ENCODE measurements at places on chromosomes 1 and 21. TPM values are rescaled to one million over a fixed set of nuclear protein-coding genes. Genes with fewer than 3 reads are reported as not detected.

- H3K36me3 ChIP-seq = no peaks in the 10 kb centered on the region
- H3K4me3 ChIP-seq = no peak overlapping the region
- DNase-seq = no peak
These were observed 68.6 kb downstream of the PIK3CD start for GRCh38 chr1:9719978-9720722.

DNA sequence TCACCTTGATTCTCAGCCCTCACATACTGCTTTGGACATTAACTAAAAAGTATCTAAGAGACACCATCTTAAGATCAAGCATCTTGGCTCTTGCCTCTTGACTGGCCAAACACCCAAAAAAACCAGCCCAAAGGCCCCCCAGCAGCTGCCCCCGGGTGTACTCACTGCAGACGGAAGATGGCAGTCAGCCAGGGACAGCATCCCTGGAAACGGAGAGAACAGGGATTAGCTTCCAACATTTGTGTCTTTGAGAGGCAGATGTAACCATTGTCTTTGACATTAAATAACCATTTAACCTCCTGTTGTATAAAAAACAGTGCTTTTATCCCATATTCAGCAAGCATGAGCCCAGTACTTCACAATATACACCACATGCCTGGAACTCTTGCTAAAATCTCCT, 11.3 kb downstream of the TMEM63A start:
- H3K27me3 ChIP-seq = no peaks in the 10 kb centered on the region
- no peak overlapping the region for H3K27ac ChIP-seq
- no peak overlapping the region for H3K4me3 ChIP-seq
- H3K4me1 ChIP-seq = no peaks in the 10 kb centered on the region
- DNase-seq = no peak

DNA sequence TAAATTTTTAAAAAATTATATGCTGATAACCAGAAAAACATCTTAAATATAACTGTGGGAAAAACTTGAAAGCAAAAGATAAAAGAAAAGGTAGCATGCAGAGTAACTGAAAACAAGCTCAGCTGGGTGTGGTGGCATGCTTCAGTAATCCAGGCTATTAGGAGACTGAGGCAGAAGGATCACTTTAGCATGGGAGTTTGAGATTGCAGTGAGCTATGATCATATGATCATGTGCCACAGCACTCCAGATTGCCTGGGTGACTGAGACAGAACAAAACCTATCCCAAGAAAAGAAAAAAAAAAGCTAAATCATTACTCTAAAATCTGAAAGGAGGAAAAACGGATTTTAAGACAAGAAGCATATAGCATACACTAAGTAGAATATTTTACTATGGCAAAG, 1624.0 kb downstream of the AMY1C start:
- DNase-seq = no peak
- H3K27ac ChIP-seq = no peak overlapping the region
- no peaks in the 10 kb centered on the region for H3K27me3 ChIP-seq
- H3K36me3 ChIP-seq = no peaks in the 10 kb centered on the region

DNA sequence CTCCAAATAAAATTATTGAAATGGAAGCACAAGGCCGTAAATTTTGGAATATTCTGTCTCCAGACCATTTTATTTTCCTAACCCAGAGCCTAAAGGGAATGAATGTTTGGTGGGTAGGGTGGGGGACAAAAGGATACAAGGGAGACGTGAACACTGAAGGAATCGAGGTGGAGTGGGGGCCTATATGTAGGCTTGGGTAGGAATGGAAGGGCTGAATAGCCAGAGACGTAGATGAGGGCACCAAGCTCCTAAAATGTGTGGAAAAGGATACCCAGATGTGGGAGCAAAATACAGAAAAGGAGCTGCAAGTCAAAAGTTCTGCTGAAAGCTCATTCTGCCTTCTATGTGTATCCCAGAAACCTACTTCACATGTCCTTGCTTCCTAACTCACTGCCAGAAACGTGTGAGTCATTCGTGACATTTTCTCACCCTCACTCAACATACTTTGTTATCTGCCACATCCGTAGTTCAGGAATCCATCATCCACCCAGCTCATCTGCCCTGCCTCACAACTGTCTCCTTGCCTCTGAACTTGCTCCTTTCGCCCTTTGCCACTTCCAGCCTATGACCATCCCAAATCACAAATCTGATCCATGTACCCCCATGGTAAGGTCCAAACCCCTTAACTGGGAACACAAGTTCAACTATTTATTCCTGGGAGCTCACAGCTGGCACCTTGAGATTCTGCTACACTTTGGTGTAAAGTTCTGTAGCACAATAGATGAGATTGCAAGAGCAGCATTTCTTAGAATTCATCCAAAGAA, 84.1 kb upstream of the PRDX6 start:
- H3K36me3 ChIP-seq = no peaks in the 10 kb centered on the region
- DNase-seq = no peak
- no peaks in the 10 kb centered on the region for H3K4me1 ChIP-seq
- no peak overlapping the region for H3K4me3 ChIP-seq
- no peaks in the 10 kb centered on the region for H3K27me3 ChIP-seq

C1orf216 gene
- 21.8 TPM for total RNA-seq

Measured in uterus (tissue), 4 donors.